ENCODE measurements at places on chromosomes 2 and 18.

GRCh38 chr2:5449867-5450266, 242.3 kb upstream of the SOX11 start:
- DNase-seq = no peak

- DNase-seq = no peak
Measured at GRCh38 chr2:183284606-183285005, 160.4 kb downstream of the NUP35 start.

DNA sequence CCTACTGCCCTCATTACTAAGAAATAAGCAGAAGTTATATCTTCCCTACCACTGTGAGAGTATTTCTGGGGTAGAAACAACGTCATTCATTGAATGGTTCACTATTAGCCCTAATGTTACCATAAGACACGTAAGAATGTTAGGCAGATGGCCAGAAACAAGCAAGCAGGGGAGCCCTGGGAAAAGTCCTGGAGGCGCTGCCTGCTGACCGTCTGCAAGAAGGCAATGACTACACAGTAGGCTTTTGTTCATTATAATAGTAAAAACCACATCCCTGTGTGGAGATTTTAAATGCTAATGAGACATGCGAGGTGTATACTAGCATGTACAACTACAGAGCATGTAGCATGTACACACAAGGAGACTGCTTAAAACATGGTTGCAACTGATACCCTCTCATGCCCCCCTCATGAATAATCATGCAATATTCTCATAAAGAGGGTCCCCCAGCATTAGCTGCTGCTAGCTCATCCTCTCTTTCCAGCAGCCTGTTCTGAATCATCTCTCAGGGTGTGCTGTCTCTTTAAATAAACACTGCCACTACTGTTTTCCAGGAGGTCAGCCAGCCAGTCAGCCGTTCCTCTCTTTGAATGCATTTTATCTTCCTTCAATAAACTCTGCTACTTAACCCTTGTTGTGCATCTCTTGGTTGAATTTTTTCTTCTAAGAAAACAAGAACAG, 23.6 kb downstream of the SUCLG1 start:
- DNase-seq = no peak

DNA sequence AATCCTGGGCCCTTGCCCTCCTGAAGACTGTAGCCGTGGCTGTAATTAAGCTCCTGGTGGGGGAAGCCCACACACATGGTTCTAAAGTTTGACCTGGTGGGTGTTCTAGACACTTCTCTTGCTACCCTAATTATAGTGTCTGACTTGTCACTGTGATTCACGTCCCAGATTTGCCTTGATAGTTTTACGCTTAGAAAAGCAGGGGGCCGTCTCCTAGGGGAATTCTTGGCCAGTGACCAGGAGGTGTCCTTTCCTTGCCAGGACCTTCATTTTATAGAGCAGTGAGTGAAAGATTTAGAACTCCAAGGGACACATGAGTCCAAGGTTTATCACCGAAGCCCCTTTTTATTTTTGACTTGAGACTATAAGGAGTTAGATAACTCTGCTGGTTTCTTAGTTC, 9.0 kb downstream of the TMEM214 start:
- DNase-seq = no peak

- DNase-seq = no peak
Measured at GRCh38 chr2:38691994-38692393, 26.1 kb downstream of the GALM start.

Measured in T-helper 1 cell (primary cell).